Heart left ventricle (tissue), 16 donors: ENCODE measurements at places on chromosomes 7 and 10. TPM values are rescaled to one million over a fixed set of nuclear protein-coding genes. Genes with fewer than 3 reads are reported as not detected.

GRCh38 chr10:77173615-77174461 lies 463.8 kb downstream of the KCNMA1 start:
- DNase-seq = peak; percentile 48

DNA sequence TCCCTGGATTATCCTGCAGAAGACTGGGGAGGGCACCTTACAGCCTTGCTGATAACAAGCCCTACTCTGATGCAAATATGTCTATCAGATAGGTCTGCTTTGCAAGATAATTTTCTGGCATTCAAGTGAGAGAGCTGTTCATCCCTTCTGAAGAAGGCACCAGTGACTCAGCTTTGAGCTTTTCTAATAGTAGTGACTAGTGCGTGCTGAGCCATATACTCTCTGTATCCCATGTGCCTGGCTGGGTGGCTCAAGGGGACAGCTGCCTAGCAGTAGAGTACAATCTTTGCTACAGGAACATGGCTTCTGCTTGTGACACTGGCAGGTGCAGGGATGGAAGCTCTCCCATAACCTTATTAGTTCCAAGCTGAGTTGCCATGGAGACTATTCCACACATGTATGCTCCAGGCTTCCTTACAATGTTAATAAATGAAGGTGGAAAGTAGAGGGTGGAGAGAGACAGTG lies 35.0 kb upstream of the ABCB4 start:
- no peak for DNase-seq

GRCh38 chr7:930975-931758 lies 23.3 kb downstream of the ADAP1 start:
- DNase-seq = no peak

GRCh38 chr10:43939939-43940820 lies 291.5 kb upstream of the ZNF32 start:
- DNase-seq = no peak

- DNase-seq = no peak
These were observed 15.5 kb upstream of the ICA1 start for GRCh38 chr7:8277394-8277982.

Gene C10orf62
- 1.3 TPM for polyA plus RNA-seq

Gene OR2A5
- not detected for polyA plus RNA-seq

GRCh38 chr10:75836064-75836463 lies 404.6 kb downstream of the LRMDA start:
- DNase-seq = no peak

DNA sequence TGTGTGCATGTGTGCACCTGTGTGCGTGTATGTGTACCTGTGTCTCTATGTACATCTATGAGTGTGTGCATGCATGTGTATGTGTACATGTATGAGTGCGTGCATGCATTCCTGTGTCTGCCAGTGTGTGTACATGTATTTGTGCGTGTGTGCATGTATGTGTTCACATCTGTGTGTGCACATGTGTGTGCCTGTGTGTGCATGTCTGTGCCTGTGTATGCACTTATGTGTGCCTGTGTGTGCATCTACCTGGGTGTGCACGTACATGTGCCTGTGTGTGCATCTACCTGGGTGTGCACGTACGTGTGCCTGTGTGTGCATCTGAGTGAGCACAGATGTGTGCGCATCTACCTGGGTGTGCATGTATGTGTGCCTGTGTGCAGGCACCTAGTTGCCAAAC lies 102.2 kb upstream of the DIP2C start:
- no peak for DNase-seq

Gene TLX1
- polyA plus RNA-seq = 0.15 TPM

GRCh38 chr7:73809467-73809951 lies 21.3 kb upstream of the CLDN4 start:
- DNase-seq = no peak

DNA sequence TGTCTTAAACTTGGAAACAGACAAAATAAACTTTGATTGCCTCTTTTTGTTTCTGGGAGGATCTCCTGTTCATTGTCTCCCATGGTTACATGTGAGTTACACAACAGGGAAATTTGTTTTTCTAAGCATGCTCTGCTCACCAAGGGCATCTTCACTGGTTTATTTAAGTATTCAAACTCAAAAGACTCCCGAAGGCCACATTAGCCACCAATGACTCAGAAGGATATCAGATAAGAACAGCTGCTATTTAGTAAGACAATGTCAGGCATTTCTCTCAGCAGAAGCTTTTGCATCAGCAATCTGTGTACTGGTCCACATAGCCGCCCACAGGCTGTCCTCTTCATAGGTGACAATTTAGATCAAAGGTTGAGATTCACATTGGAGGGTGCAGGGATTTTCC lies 19.3 kb downstream of the OR6B1 start:
- peak; percentile 39 for DNase-seq

- DNase-seq = no peak
These were observed 155.6 kb downstream of the PPP1R3A start for GRCh38 chr7:113763226-113763625.

Gene PARG
- 13.9 TPM for polyA plus RNA-seq

Gene STMP1
- polyA plus RNA-seq = 34.4 TPM

DNA sequence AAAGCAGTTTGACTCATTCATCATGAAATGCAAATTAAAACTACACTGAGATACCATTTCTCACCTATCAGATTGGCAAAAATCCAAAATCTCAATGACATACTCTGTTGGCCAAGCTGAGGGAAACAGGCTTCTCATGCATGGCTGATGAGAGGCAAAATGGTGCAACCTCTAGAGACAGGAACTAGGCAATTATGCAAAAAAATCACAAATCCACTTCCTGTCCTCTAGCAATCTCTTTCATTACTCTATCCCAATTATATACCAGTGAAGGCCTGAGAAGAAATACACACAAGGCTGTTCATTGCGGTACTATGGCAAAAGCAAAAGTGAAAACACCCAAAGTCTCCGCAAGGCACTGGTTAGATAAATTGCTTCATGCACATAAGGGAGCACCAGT lies 25.9 kb upstream of the PTPRN2 start:
- DNase-seq = no peak

Gene PAX4
- not detected for polyA plus RNA-seq

Gene TLL2
- polyA plus RNA-seq = 4.6 TPM

DNA sequence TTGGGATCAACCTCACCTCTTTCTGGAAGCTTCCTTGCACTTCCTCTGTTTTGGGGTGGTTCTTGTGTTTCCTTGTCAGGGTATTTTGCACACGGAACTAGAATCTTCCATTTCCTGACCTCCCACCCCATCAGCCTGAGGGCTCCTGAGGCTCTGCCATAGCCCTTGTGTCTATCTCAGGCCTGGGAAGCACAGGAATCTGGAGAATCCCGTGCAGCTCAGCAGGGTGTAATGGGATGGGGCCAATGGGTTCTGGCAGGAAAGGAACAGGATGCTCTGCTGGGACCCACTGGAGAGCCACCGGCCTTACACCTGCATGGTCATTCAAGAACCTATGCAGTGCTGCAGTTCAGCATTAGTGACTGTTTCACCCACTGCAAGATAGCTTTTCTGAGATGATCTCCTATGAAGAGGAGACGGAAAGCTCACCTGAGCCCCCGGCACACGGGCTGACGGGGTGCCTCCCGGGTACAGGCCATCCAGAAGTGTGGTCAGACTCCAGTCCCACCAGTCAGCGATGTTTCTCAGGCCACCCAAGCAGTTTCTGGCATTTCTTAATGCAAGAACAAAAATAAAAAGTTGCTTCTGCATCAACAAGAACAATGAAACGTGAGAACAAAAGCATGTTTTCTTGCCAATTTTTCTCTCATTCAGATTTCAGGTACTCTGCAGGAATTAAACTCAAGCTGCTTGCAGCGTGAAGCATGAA lies 133.2 kb downstream of the PKD1L1 start:
- DNase-seq = no peak

GRCh38 chr7:80151274-80151665 lies 16.6 kb downstream of the GNAI1 start:
- DNase-seq = no peak

DNA sequence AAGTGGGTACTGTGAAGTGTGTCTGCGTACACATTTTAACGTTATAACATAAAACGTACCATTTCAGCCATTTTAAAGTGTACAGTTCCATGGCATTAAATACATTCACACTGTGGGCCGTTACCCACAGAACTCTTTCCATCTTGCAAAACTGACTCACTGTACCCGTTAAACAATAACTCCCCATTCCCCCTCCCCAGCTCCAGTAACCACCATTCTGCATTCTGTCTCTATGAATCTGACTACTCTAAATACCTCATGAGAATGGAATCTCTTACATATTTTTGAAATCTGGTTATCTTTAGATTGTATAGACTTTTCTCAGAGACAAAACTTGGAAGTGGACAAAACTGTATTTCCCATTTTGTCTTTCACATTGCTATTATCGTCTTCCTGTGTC lies 9.3 kb downstream of the ARL3 start:
- DNase-seq = no peak

Gene WDR86
- polyA plus RNA-seq = not detected

- DNase-seq = no peak
These were observed 19.3 kb upstream of the RPA3 start for GRCh38 chr7:7737674-7738073.

DNA sequence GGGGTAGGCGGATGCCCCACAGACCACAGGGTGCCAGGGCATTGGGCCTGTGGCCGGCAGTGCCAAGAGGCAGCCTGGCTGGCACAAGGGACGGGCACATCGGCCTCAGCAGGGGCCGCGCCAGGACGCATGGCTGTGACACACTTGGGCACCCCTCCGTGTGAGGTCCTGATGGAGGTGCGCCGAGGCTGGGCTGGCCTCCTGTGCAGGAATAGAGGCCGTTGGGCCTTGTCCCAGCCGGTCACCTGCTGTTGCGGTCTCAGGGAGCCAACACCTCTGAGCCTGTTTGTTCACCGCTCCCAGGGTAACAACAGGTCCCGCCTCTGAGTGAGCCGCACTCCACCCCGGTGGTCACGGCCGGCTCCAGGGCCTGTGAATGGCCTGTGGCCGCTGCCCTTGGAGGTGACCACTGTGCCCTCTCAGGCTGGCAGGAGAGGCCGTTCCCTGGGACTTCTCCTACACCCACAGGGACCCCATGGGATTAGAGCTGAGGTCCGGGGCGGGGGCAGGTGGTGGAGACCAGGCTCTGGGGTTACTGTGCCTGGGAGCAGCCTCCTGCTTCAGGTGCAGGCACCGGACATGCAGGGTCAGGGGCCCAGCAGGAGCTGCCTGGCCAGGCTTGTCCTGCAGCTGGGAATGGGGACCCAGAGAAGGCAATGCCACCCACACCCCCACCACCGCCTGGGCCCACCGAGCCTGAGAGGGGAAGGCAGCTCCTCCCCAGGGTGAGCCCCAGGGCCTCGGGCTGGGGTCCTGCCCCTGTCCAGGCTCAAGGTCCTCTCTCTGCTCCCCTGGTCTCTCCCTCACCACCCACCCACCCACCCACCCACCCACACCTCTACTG lies 12.0 kb downstream of the PWWP2B start:
- no peak for DNase-seq

DNA sequence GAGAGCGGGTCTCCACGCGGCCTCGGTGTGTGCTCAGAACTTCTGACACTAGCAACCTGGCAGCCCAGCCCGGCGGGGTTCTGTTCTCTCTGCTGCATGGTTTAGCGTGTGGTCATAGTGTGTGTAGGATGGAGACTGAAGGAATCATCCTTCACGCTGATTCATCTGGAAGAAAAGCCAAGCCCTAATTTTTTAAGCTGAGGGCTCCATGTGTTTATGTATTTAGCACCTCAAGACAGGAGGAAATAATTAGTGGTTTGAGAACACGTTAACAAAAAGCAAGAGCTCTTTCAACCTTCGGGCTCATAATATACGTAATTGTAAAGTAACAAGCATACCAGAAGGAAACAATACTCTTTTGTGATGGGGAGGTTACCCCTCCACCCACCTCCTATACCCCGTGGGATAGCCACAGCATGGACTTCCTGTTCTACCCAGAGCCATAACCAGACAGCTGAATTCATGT lies 504.6 kb upstream of the MKI67 start:
- no peak for DNase-seq

Gene EFCAB10
- not detected for polyA plus RNA-seq

- DNase-seq = no peak
These were observed 176.1 kb upstream of the KLF6 start for GRCh38 chr10:3961082-3961481.

GRCh38 chr7:151762583-151763245 lies 114.2 kb downstream of the PRKAG2 start:
- DNase-seq = no peak

DNA sequence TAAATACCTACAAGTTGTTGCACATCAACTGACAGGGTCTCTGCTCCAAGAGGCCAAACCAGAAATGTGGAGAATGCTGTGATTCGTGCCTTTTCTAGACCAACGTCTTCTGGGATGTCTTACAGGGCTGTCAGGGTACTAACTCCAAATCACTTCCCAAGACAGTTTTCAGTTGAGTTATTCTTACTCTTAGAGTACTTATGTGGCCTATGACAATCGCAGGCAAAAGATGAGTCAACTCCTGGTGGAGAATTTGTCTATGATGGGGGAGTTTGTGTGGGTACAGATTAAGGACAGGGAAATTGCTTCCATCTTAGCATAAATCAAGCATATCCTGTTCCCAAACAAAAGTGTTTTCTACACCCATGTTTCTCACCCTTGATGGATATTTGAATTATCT lies 734.8 kb downstream of the TNS3 start:
- DNase-seq = no peak

Gene GSAP
- 7.0 TPM for polyA plus RNA-seq

- DNase-seq = no peak
These were observed 5.9 kb downstream of the GRID1 start for GRCh38 chr10:86360657-86361056.

Gene GAD2
- not detected for polyA plus RNA-seq

GRCh38 chr10:89114846-89115625 lies 92.1 kb downstream of the CH25H start:
- DNase-seq = no peak

DNA sequence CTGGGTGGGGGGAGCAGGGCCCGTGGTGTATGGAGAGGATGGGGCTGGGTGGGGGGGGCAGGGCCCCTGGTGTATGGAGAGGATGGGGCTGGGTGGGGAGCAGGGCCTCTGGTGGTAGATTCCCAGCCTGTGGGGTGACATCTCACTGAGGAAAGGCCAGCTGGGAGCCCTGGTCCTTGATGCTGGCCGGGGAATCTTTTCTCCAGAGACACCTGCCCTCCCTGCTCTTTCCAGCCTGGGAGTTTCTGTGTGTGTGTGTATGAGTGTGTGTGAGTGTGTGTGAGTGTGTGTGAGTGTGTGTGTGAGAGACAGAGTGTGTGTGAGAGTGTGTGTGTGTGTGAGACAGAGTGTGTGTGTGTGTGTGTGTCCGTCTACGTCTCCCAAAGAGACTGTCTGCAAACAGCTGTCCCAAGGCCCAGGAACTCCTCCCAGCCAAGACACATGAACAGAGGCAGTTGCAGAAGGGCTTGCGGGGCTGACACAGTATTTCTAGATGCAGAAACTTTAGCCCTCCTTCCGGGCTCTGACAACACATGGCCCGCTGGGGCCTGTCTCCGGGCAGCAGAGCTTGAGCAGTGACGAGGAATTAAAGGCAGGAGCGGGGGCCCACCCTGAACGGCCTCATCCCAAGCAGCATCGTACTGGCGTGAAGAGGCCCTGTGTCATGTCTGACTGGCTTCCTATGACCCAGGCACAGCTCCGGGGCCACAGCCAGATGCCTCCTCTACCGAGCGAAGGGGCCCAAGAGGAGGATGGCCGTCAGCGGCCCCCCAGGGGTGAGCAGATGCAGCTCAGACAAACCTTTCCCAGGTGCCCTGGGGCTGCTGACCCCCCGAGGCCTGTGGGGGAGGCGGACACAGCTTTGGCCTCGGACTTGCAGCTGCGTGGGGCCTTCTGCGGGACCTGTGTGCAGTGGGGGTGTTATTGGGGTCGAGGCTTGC lies 24.3 kb downstream of the FAM20C start:
- peak; percentile 72 for DNase-seq
